ENCODE measurements at places on chromosomes 11 and 22.

DNA sequence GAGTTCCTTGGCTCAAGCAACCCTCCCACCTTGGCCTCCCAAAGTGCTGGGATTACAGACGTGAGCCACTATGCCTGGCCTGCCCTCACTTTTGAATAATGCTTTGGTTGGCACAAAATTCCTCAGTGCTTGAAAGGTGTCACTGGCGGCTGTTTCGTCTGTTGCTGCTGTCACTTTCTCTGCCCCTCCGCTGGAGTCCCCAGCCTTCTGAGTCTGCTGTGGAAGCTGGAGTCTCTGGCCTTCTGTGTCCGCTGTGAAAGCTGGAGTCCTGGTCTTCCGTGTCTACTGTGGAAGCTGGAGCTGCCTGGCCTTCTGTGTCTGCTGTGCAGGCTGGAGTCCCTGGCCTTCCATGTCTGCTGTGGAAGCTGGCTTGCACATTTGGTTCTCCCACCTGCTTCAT lies 4.9 kb upstream of the KRTAP5-1 start:
- DNase-seq, result no peak

DNA sequence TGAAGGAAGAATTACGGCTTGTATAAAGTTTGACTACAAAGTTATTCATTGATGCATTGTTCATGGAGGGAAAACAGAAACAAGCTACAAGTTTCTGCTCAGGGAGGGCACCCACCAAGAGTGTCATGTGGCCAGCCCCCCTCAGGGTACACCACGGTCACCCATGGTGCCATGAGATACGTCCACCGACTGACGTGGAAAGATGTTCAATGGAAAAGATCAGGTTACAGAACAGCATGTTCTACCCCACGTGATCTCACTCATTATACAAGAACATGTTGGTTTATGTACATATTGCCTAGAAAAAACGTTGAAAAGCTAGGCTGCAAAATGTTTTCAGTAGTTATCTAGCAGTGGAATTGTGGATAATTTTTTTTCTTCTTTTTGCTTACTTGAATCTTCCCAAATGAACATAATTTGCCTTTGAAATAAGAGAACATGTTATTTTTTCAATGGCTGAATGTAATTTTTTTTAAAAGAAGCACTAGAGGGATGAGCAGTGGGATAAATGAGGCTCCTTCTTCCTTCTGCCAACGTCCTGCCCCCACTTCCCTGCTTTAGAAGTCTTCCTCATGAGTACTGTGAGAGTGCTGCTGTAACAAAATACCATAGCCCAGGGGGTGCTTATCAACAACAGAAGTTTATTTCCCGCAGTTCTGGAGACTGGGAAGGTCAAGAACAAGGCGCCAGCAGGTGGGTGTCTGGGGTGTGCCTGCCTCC lies 22.5 kb downstream of the RCN1 start:
- DNase-seq, result no peak

DNA sequence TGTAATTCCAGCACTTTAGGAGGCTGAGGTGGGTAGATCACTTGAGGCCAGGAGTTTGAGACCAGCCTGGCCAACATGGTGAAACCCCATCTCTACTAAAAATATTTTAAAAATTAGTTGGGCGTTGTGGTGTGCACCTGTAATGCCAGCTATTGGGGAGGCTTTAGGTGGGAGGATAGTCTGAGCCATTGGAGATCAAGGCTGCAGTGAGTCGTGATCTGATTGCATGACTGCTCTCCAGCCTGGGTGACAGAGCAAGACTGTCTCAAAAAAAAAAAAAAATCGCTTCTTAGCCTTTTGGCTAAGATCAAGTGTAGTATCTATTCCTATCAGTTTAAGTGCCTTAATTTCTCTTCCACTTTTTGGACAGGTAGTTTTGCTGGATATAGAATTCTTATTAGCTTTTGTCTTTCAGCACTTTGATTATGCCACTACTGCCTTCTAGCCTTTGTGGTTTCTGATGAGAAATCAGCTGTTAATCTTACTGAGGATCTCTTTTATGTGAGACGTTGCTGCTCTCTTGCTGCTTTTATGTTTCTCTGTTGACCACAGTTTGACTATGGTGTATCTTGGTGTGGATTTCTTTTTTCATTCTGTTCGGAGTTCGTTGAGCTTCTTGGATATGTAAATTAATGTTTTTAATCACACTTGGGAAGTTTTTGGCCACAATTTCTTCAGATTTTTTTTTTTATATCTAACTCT lies 24.7 kb downstream of the CHEK1 start:
- DNase-seq, result no peak

- DNase-seq, result no peak
Observed at GRCh38 chr11:17743808-17744119, 9.2 kb downstream of the KCNC1 start.

GRCh38 chr11:8063324-8063723 lies 17.7 kb upstream of the TUB start:
- no peak for DNase-seq

- no peak for DNase-seq
Observed at GRCh38 chr22:17880020-17880419, 105.8 kb upstream of the BID start.

- no peak for DNase-seq
Observed at GRCh38 chr11:121889186-121889585, 226.8 kb downstream of the BLID start.

DNA sequence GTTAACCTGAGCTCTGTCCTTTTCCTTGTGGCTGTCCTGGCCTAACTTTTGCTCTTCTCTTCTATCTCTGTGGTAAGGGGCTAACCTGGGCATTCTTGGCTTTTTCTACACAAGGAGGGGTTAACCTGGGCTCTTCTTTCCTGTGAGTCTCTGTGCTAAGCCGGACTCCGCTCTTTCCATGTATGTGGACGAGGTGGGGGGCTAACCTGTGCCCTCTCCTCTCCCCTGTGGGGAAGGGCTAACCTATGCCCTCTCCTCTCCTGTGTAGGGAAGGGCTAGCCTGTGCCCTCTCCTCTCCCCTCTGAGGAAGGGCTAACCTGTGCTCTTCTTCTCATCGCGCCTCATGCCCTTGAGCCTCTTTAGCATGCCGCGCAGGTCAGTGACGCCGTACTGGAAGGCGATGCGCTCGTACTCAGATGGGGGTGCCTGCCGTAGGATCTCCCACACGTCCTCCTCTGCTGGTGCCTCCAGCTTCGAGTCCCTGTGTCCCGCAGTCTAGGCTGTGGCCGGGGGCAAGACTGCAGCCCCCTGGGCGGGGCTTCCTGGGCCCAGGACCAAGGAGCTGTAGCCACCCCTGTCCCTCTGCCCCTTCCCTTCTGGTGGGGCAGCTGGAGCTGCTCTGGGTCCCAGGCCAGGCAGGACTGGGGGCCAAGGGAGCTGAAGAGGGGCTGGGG lies 6.5 kb downstream of the MYBPC3 start:
- no peak for DNase-seq

DNA sequence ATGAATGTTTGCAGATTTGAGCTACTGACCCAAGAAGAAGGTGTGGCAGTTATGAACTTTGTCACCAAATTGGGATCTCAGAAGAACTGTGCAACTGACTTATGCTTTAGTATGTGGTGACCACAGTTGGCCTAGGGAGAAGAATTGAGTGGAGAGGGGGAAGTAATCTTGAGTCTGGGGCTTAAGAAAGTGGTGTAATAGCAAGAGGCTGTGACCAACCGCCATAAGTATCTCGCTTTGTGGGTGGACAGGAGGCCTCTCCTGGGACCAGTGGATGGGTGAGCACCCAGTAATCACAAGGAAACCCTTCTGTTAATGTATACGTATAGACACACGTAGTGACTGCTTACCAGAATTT lies 12.7 kb upstream of the IL10RA start:
- no peak for DNase-seq

- DNase-seq, result no peak
Observed at GRCh38 chr11:72114570-72114969, 2.1 kb upstream of the ANAPC15 start.

DNA sequence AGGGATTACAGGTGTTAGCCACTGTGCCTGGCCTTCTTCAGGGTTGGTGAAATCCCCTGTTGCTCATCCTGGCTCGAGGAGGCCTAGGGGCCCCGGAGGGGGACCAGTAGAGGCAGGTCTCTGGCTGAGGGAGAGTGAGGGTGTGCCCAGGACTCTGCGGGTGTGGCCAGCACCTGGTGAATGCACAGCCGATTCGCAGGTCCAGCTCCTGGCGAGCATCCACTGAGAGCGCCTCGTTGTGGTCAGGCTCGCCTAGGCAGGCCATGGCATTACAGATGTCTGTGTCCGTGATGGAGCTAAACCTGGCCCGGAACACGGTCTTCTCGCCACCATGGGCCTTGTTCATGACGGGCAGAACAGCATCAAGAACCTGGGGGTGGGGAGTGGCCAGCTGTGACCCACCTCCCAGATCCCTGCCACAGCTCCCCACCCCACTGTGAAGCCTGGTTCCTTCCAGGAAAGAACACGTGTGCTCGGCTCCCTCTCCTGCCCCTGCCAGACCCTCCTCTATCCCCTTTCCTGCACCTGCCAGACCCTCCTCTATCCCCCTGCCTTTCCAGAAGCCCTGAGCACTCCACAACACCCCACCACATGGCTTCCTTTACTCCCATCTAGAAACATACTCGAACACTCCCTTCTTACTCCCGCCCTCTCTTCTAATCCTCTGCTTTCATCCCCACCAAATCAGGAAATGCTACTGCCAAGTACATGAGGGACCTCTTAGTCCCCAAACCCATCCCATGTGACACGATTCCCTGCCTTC lies 12.4 kb downstream of the TOP3B start:
- DNase-seq, result no peak

GRCh38 chr11:31822175-31822926 lies 11.2 kb upstream of the PAX6 start:
- DNase-seq, result no peak

GRCh38 chr11:107076832-107077231 lies 58.6 kb upstream of the GUCY1A2 start:
- no peak for DNase-seq

GRCh38 chr22:45450921-45451651 lies 37.6 kb downstream of the RIBC2 start:
- no peak for DNase-seq

- DNase-seq, result no peak
Observed at GRCh38 chr11:4748438-4748837, 21.3 kb downstream of the OR51F1 start.

- no peak for DNase-seq
Observed at GRCh38 chr11:122304973-122305372, 189.0 kb upstream of the BLID start.

DNA sequence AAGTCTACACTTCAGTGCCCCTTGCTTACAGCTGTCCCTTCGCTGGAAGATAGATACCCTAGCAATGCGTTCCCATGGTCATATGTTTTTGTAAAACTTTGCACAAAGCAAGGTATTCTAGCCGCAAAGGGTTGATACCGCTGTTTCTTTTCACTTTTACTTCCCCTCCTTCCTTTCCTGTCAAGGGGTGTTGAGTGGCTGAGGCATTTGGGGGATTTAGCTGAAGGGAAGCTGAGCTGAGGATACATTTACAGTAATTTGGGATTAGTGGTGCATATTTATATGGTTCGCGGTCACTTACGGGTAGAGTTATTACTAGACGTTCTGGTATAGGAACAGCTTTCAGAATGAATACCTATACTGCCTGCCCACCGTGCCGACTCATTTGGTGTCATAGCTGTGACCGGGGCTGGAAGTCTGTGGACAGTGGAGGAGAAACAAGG lies 86.9 kb upstream of the WNT11 start:
- DNase-seq, result no peak

Measured in caudate nucleus (tissue), 63 donors.